Fibroblast of the conjunctiva (primary cell): ENCODE measurements at places on chromosomes 4 and X.

GRCh38 chrX:24860140-24860539, 155.6 kb downstream of the ARX start:
- DNase-seq: no peak

DNA sequence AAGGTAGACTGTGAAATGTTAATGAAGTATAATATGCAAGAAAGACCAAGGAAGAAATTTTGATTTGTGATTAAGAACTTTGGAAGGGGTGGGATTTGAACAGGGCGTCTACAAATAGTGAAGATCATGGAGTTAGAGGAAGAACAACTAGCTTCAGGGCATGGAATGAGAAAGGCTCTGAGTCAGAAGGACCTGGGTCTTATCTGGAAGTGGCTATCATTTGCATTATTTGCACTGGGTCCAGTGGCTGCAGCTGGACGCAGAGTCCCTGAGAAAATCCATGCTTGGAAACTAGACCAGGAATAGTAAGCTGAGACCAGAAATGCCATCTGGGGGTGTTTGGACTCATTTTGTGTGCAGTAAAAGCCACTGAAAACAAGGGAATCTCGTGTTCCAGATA, 4.3 kb upstream of the LIMCH1 start:
- no peak for DNase-seq

- DNase-seq: no peak
Measured at GRCh38 chr4:109233570-109233969, 68.9 kb downstream of the COL25A1 start.

GRCh38 chrX:23390979-23391378, 56.3 kb downstream of the PTCHD1 start:
- no peak for DNase-seq

GRCh38 chr4:53132132-53132891, 233.5 kb downstream of the SCFD2 start:
- DNase-seq: peak; percentile 73

- no peak for DNase-seq
Measured at GRCh38 chr4:54157606-54158005, 57.6 kb downstream of the GSX2 start.

- no peak for DNase-seq
Measured at GRCh38 chr4:173746424-173746823, 216.4 kb upstream of the HAND2 start.

GRCh38 chrX:136899221-136899620, 18.7 kb upstream of the RBMX start:
- DNase-seq: no peak

GRCh38 chrX:153727123-153727931, 2.7 kb downstream of the ABCD1 start:
- DNase-seq: no peak

- DNase-seq: peak; percentile 1
Measured at GRCh38 chr4:166498546-166498945, 625.5 kb downstream of the TLL1 start.

DNA sequence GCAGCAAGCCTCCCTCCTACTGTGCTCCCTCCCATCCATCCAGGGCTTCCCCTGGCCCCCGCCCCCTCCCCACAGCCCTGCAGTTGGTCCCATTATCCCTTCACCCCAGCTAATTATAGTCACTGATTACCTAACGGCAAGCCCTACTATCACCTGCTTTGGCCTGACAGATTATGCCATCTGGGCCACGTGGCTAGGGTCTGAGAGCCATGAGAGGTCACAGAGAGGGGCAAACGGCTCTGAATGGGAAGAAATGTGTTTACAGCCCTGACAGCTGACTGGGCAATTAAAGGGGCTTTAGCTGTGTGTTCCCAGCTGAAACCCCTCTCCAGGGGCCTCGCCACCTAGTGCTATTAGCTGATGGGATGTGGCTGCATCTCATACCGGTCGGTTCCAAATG, 134.4 kb upstream of the CPEB2 start:
- no peak for DNase-seq

DNA sequence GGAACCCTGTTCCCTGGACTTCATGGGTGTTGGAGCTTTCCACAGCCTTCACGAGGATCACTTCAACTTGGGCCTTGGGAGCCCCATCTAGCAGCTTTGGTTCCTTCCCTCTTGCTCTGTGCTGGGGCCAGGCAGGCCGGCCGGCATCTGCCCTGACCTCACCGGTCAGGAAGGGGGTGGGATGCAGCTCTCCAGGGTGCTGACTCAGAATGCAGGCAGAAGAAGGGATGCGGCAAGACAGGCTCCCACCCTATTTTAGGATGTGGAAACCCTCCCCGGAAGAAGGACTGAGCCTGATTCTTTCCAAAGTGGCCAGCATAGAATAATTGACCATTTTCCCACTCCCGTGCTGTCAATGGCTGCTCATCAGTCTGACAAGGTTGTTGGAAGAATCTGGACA, 47.1 kb downstream of the FHDC1 start:
- DNase-seq: no peak

- no peak for DNase-seq
Measured at GRCh38 chr4:10085828-10086505, 30.6 kb downstream of the WDR1 start.

DNA sequence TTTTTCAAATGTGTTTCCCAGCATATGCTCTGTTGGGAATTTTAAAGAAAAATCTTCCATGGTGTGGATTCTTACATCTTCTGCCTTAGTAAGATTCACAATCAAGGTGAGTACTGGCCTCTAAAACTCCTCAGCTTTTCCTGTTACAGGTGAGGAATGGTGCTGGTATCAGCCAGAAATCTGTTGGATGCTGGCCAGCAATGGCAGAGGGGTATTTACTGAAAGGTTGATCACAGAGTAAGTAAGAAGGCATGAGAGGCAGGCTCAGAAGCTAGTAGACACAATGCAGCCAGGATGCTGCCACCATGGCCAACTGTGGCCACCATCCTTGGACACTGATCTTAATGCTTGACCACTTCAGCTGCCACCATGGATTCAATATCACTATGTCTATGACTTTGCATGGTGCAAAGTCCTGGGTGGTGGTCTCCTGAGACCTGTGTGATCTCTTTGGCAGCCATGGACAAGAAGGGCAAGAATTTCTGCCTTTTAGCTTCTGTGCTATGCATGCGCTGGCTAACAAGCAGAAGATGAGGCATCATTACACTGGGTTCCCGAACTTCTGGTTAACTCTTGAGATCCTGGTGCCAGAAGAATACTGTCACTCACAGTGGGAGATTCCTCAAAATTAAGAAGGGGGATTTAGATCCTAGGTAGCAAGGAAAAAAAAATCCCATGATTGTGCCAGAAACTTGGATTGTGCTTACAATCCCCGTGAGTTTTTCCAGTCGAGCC, 60.2 kb downstream of the CHRNA9 start:
- DNase-seq: no peak

- DNase-seq: no peak
Measured at GRCh38 chr4:15784959-15785634, 7.0 kb downstream of the CD38 start.

- DNase-seq: no peak
Measured at GRCh38 chr4:102454981-102455685, 46.0 kb upstream of the NFKB1 start.

DNA sequence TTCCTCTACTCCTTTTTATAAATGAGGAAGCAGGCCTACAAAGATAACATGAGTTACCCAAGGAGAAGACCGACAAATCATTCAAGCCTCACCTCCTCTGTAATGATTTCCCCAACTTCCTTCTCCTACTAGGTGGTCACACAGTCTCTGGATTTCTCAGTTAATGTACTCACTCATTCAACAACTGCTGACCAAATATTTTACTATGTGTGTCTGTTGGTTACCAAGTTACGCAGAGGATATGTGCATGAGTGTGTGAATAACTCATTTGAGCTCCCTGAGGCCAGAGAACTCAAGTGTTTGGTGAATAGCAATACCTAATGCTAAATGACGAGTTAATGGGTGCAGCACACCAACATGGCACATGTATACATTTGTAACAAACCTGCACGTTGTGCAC, 10.4 kb downstream of the CASK start:
- no peak for DNase-seq

DNA sequence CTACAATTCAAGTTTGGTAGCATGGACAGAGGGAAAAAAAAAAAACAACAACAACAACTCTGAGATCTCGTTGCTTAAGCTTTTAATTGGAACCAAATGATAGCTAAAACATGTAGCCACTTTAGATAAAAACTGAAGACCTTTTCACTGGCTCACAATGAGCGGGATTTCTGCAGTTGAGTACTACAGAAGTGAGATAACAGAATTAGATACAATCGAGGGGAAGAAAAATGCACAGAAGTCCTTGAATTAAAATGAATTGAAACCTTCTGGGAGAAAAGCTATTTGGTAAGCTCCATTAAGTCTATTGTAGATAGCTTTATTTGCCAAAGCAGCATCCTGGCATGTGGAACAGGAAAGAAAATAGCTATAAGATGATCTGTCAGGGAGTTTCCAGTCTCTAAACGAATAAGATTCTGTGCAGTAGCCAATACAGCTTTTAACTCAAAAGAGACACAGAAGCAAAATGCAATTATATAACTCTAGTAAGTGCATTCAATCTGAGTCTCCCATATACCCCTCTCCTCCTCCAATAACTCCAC, 248.5 kb downstream of the ENOX2 start:
- peak; percentile 10 for DNase-seq

GRCh38 chr4:182510836-182511235, 267.6 kb downstream of the TENM3 start:
- no peak for DNase-seq

- DNase-seq: no peak
Measured at GRCh38 chr4:169251291-169252235, 19.2 kb downstream of the SH3RF1 start.

DNA sequence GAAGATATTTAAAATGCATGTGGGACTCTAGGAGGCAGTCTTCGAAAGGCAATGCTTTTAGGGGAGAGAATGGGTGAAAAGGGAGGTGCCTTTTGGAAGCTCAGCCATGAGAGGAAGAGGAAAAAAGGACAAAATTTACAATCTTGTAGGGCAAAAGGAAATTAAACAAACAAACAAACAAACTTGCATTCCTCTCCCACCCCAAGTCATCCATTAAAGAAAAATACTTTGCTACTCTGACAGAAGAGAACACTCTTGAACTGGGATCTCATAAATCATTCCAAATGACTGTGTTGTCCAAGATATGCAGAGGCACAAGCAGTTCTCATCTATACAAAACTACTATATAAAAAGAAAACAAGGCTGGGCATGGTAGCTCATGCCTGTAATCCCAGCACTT, 46.7 kb downstream of the HELQ start:
- no peak for DNase-seq

- DNase-seq: no peak
Measured at GRCh38 chr4:67082746-67083145, 462.6 kb downstream of the CENPC start.

DNA sequence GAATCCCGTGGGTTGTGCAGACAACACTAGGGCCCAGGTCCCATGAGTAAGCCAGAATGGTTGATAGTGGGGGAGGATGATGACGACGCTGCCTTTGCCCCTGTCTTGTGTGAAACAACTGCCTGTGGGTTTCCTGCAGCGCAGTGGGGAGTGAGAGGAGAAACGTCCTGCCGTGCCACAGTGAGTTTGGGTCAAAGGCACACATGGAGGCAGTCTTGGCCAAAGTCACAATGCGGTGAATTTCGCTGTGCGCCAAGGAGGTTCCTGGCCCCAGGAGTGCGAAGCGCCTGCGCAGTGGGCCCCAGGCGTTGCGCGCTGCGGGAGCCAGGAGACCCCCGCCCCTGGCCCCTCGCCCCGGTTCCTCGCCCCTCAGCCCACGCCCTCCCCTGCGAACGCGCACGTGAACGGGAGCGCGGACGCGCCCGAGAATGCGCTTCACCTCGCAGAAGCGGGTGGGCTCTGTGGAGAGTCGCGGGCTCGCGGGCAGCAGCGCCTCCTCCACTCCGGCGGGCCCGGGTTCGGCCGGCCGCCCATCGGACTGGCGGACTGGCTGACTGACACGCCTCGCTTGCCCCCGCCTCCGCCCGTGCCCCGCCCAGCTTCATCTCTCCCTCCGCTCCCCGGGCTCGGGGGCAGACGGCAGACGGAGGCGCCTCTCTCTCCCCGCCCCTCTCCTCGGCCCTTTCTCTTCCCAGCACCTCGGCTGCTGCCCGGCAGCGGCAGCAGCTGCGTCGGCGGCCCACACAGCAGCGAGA, at the start of gene NUDT10:
Gene NUDT10 (plus strand): TSS at position 635 of the 755 bp plus-strand sequence. CDS start 144 bp downstream, outside the sequence.
- peak; percentile 28 for DNase-seq

GRCh38 chrX:110600745-110601310, 194.8 kb downstream of the CHRDL1 start:
- DNase-seq: no peak

DNA sequence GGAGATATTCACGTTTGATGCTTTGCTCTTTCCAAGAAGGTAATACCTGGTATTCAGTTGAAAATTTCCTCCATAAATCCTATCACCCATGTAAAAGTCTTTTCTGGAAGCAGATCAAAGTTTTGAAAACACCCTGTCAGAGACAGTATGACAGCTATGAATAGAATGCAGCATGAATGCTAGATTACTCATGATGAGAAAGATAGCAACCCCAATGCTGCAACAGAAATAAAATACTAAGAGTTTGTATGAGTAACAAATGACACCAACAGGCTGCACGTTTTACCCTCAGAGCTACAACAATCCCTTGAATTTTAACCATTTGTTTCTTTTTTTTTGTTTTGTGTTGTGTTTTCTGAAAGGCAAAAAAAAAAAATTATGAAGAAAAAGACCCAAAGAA, 108.6 kb downstream of the ARHGAP6 start:
- DNase-seq: peak; percentile 30

GRCh38 chr4:16079046-16079445, 4.8 kb downstream of the PROM1 start:
- DNase-seq: no peak

DNA sequence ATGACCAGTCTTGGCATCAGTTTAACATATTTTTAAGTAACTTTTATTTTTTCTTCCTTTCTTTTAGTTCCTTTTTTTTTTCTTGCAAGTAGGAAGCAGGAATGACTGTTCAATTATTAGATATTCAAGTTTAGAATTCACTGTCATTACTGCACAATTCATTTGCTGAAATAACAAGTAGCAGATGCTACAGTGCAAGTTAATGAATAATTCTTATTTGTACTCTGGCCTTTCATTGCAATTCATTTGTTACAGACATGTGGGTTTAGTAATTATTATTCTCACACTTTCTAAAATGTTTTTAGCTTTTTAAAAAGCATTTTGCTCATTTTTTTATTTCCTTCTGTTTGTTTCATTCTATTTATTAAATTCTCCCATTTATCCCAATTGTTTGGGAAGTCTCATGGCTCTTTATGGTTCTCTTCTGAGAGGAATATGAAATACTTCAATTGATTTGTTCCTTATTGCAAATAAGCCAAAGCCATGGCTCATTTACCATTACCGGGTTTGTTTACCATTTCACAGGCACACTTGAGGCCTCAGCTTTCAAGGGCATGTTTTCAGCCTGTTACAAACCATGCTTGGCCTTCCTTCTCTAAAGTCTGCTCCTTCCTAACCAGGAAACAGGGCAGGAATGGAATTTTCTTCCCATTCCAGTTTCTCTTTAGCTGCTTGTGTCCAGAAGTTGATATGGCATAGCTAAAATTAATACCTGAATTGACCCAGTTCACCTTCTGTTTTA, 4.6 kb upstream of the DCAF4L1 start:
- DNase-seq: no peak

GRCh38 chr4:114582621-114583020, 16.0 kb upstream of the UGT8 start:
- no peak for DNase-seq

GRCh38 chrX:38102875-38103274, 96.5 kb downstream of the SYTL5 start:
- DNase-seq: no peak
